ENCODE measurements at places on chromosomes 12 and 14. TPM values are rescaled to one million over a fixed set of nuclear protein-coding genes. Genes with fewer than 3 reads are reported as not detected.
A peak's percentile ranks its signal among the peaks of the same experiment; 100 is the strongest.

The METTL17 gene
- total RNA-seq: 27.5 TPM

DNA sequence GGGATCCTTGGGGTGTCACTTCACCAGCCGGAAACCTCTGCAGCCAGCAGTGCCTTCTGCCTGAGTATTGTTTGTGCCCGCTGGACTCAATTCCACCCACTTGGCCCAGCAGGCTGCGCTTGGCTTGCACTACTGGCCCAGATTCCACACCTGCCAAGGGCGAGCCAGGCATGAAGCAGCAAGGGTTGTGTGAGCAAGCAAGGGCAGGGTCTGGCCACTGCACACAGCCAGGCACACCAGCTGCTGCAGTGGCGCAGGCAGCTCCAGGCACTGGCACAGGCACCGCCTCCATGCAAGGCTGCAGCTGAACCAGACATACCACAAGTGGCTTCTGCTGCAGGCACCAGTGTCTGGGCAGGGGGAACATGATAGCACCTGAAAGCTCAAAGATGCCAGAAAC is 99.5 kb downstream of the NUAK1 start:
- no peaks in the 10 kb centered on the region for H3K27me3 ChIP-seq
- peak; percentile 83 for DNase-seq
- no peak overlapping the region for H3K4me3 ChIP-seq
- H3K4me1 ChIP-seq: no peaks in the 10 kb centered on the region

DNA sequence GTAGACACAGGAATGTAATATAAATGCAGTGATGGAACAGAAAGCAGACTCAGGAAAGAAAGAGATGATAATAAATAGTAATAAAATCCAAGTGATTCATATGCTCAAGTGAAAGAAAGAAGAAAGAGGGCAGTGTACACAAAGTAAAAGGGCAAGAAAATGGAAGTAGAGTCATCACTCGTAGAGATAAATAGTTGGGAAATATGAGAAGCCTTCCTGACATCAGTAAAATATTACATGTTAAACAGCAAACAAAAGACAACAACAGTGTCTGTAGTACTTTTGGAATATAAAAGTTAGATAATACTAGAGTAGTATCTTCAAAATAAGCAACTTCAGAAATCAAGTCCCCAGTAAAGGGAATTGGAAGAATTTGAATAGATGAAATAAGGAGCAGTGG is 412.3 kb downstream of the RAD51B start:
- DNase-seq: no peak
- H3K27me3 ChIP-seq: no peaks in the 10 kb centered on the region
- peak overlapping the region; percentile 84 for H3K27ac ChIP-seq
- H3K4me1 ChIP-seq: no peaks in the 10 kb centered on the region

GRCh38 chr12:14873440-14874185 is 12.0 kb downstream of the MGP start:
- no peak overlapping the region for H3K4me3 ChIP-seq
- H3K27me3 ChIP-seq: no peaks in the 10 kb centered on the region
- no peaks in the 10 kb centered on the region for H3K4me1 ChIP-seq
- no peak for DNase-seq
- H3K36me3 ChIP-seq: no peaks in the 10 kb centered on the region

GRCh38 chr12:50314636-50315312 is 31.5 kb upstream of the LIMA1 start:
- no peaks in the 10 kb centered on the region for H3K36me3 ChIP-seq
- H3K4me3 ChIP-seq: no peak overlapping the region
- no peak overlapping the region for H3K27ac ChIP-seq
- H3K4me1 ChIP-seq: no peaks in the 10 kb centered on the region
- no peaks in the 10 kb centered on the region for H3K27me3 ChIP-seq

DNA sequence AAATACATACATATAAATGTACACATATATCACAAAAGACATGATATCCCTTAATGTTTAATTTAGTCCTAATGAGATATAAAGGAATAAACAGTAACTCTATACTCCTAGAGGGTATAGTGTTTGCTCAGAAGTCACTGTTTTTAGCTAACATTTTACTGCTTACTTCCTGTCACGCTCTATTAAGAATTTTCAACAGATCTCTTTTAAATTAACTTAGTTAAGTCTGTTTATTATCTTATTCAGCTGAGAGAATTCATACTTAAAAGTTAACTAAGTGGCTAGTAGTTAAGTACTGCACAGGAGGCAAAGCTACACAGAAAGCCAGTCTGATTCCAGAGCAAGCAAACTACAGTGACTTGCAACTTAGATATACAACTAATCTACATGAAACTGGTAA is 39.9 kb downstream of the GXYLT1 start:
- no peaks in the 10 kb centered on the region for H3K36me3 ChIP-seq
- no peak overlapping the region for H3K27ac ChIP-seq
- no peak for DNase-seq
- H3K4me3 ChIP-seq: no peak overlapping the region
- no peaks in the 10 kb centered on the region for H3K27me3 ChIP-seq

- no peaks in the 10 kb centered on the region for H3K4me1 ChIP-seq
- no peak overlapping the region for H3K4me3 ChIP-seq
- no peaks in the 10 kb centered on the region for H3K36me3 ChIP-seq
- H3K27ac ChIP-seq: no peak overlapping the region
These were observed 9.9 kb downstream of the CCDC175 start for GRCh38 chr14:59566725-59567124.

DNA sequence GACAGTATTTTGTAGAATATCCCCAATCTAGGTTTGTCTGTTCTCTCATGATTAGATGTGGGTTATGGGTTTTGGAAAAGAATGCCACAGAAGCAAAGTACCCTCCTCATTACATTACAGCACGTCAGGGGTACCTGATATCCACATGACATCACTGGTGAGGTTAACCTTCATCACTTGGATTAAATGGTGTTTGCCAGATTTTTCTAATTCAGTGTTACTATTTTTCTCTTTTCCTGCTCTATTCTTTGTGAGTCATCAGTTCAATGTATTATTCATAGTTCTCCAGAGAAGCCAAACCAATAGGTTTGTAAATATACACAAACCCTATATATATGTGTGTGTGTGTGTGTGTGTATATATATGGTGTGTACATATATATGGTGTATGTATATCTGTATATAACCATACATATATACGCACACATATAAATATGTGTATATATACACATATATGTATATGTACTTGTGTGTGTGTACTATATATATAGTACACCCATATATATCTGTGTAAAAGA is 131.4 kb downstream of the LMNTD1 start:
- H3K27ac ChIP-seq: no peak overlapping the region
- H3K4me1 ChIP-seq: no peaks in the 10 kb centered on the region
- H3K36me3 ChIP-seq: no peaks in the 10 kb centered on the region

Data from right lobe of liver (tissue), 6 donors.